ENCODE measurements at places on chromosomes 12 and 14.

DNA sequence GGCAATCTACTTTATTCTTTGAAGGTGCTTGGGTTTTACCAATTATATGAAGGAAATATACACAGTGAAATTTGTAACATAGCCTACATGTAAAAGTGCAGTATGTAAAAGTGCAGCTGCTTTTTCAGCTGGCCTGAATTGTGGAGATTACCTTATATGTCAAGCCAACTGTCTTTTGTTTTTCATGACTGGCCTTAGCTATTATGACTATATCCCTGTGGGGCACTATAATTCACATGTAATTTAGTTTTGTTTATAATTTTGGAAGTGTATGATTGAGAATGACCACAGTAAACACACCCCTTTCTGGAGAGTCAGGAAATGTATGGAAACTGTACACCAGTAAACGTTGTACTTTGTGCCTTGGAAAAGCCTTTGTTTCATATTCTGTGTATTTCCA lies 435.0 kb upstream of the STXBP6 start:
- DNase-seq, result no peak

- no peak for DNase-seq
Measured at GRCh38 chr12:129840145-129840884, 63.5 kb downstream of the TMEM132D start.

GRCh38 chr12:124566997-124567672 lies at the start of gene NCOR2:
NCOR2 (minus strand) TSS chr12:124567612; CDS start chr12:124495251, 72,361 bp downstream.
- DNase-seq, result no peak

GRCh38 chr12:50195832-50196231 lies 28.7 kb upstream of the CERS5 start:
- DNase-seq, result peak; percentile 76

GRCh38 chr14:75303381-75303789 lies 24.8 kb downstream of the FOS start:
- peak; percentile 74 for DNase-seq

- no peak for DNase-seq
Measured at GRCh38 chr12:6346235-6346832, 4.5 kb upstream of the TNFRSF1A start.

- no peak for DNase-seq
Measured at GRCh38 chr12:71128191-71128788, 29.5 kb downstream of the TSPAN8 start.

DNA sequence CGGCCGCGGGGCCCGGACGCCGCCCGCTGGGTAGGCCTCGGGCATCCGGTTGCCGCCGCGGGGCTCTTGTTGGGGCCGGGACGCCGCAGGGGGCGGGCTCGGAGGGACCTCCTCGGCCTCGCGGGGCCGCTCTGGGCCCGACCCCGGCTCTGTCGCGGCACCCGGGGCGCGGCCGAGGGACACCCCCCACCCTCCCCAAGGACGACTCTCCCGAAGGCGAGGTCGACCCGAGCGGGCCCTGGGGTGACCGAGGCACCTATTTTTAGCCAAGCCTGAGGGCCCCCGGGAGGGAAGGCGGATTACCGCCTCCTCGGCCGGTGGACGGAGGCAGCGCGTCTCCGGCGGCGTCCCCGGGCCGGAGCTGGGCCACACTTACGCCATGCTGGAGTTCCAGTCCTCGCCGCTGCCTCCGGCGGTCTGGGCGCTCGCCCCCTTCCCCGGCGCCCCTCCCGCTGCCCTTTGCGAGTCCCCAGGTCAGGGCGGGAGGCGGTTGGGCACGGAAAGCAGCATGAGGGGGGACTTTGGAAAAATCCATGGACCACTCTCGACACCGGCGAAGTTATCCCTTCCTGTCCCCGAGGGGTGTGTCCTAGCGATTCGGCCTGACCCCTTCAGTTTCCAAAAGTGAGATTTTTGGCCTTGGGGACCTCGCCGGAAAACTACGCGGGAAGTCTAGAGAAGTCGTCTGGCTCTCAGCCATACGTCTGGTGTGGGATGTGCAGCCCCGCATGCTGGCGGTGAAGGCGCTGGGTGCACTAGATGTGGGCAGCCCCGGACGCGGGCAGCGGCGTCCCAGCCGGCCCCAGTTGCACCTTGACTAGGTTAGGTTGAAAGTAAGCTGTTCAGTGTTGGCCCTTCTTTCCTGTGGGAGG lies 699 bp downstream of the KTN1 start:
- peak; percentile 50 for DNase-seq

GRCh38 chr14:90424686-90425372 lies 28.0 kb downstream of the CALM1 start:
- DNase-seq, result no peak

- DNase-seq, result peak; percentile 95
Measured at GRCh38 chr14:51616724-51617409, 34.8 kb upstream of the FRMD6 start.

- peak; percentile 8 for DNase-seq
Measured at GRCh38 chr12:111642681-111643426, 42.9 kb downstream of the BRAP start.

All from EH (cell line).